ENCODE measurements at places on chromosomes 3 and 15.

GRCh38 chr3:29137601-29138000, 143.3 kb upstream of the RBMS3 start:
- no peak for DNase-seq

DNA sequence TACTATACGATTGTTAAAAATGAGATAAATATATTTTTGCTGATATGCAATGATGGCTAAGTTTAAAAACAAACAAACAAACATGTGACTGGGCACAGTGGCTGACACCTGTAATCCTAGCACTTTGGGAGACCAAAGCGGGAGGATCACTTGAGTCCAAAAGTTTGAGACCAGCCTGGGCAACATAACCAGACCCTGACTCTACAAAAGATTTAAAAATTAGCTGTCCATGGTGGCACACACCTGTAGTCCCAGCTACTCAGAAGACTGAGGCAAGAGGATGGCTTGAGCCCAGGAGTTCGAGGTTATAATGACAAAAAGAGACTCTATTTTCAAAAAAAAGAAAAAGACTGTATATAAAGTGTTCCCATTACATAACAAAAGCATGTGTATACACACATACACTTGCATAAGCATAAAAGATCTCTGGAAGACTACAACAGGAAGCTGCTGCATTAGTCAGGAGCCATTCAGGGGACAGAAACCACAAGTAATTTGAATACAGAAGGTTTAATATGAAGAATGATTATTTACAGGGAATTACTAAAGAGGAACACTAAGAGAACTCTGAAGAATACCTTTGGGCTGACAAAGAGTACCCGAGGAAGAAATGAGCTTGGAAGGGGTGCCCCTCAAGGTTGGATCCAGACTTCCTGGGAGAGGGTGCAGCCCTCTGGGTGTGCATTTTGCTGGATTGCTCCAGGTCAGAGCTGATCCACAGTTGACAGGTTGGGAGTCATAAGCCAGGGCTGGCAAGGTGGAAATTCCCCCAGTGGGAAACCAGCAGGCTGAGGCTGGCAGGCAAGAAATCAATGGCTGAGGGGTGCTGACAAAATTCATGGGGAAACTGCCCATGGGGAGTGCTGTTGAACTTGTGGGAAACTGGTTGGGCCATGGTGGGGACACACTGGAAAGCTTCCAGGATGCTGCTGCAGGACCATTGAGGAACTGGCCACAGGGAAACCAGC, 9.3 kb upstream of the TM4SF18 start:
- DNase-seq: no peak

DNA sequence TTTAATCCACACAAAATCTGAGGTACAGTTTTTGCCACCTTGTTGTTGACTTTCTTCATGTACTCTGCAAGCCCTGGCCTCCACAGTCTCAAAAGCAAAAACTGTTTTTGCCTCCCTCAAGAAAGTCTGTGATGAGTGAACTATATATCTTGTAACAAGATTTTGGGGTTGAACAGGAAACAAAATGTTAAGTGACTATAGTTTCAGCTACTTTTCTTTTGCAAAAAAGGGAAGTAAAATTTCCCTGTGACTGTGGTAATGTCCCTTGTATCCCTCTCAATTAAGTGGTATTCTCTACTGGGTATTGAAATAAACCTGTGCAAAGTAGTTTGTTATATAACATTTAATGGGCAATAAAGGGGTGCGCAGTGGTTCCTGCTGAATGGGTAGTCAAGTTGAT, 21.3 kb upstream of the SCAANT1 start:
- no peak for DNase-seq

GRCh38 chr3:120144267-120144666, 50.0 kb upstream of the GSK3B start:
- no peak for DNase-seq

GRCh38 chr3:146195030-146195429, 34.0 kb upstream of the PLOD2 start:
- DNase-seq: no peak

DNA sequence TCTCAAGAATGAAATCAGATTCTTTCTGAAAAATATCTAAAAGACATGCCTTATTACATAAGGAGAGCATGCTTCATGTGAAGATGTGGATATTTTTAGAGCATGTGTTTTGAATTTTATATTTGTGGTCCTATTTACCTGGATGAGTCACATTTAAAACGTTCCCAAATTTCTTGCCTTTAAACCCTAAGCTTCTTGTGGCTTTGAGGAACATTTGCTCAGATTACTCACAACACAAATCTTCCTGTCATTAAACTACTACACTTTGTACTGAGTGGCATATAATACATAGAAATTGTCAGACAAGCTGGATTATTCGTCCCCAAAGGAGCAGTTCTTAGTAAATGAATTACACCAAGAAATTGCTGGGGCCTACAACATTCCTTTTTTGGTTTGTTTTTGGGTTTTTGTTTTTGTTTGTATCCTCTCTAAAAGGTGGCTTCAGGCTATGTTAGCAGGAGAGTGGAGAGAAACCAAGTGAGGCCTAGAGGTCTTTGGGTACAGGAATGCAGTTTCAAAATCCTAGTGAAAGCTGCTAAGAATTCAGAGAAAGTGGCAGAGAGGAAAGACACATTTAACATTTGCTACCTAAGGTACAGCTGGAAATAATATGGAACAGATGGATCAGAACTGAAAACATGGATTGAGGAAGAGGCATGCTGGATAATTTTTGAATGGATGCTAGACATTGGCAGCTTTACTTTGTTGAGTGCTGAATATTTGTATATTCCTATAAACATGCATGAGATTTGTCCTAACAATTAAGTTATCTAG, 128.1 kb downstream of the RPL22L1 start:
- DNase-seq: no peak

GRCh38 chr3:191238321-191238817, 39.3 kb downstream of the OSTN start:
- no peak for DNase-seq

DNA sequence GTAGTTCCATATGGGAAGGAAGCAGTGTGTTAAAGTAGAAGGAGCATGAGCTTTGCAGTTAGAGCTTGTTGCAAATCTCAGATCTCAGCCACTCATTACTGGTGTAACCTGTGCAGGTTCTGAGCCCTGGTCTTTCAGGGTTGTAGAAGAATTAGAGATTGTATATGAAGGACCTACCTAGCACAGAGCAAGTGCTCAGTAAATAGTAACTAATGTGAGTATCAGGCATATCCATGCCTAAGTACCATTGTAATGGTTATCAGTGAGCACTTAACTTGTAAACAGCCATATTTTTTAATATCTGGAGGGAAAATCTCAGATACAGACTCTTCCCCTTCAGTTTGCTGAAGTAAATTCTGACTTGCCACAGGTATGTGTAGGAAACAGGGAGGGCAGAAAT, 59.3 kb downstream of the MAP6D1 start:
- no peak for DNase-seq

DNA sequence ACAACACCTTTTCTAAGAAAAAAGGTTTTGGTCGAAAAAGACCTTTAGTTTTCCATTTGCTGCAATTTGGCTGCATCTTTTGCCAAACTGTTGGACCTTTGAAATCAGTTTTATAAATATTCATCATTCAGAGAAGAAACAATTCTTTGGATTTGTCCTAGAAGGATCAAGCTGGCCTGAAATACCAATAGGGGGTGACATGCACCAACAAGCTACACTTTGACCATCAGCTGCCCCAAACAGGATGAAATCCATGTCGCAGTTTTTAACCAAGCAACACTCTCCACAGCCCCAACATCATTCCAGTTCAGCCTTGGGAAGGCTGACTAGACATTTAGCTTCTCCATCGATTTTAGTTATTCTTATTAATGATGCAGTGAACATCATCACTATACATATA, 9.8 kb downstream of the RPL15 start:
- no peak for DNase-seq

DNA sequence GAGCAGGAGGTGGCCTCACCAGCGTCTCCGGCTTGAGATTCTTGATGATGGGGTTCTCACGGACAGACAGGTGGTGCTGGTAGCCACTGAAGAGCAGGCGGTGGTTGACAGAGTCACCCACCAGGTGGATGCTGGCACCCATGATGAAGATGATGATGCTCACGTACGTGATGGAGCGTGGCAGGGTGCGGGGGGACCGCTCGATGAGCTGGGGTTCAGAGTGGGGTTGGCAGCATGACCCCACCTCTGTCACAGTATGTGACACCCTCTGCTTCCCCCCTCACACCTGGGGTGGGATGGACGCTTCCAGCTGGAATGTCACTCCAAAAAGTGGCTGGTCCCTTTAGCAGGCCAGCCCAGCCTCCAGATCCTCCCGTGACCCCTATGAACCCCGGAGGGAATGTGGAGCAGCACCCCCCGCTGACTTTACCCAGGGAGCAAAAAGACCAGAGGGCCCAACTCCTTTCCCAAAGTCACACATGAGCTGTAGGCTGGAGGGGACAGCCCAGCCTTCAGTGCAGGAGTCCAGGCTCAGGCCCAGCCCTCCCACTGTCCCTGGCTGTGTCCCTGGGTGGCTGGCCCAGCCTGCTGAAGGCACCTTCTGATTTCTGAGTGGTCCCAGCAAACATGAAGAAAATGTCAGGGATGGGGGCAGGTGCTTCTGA, 6.7 kb upstream of the CALML4 start:
- no peak for DNase-seq

DNA sequence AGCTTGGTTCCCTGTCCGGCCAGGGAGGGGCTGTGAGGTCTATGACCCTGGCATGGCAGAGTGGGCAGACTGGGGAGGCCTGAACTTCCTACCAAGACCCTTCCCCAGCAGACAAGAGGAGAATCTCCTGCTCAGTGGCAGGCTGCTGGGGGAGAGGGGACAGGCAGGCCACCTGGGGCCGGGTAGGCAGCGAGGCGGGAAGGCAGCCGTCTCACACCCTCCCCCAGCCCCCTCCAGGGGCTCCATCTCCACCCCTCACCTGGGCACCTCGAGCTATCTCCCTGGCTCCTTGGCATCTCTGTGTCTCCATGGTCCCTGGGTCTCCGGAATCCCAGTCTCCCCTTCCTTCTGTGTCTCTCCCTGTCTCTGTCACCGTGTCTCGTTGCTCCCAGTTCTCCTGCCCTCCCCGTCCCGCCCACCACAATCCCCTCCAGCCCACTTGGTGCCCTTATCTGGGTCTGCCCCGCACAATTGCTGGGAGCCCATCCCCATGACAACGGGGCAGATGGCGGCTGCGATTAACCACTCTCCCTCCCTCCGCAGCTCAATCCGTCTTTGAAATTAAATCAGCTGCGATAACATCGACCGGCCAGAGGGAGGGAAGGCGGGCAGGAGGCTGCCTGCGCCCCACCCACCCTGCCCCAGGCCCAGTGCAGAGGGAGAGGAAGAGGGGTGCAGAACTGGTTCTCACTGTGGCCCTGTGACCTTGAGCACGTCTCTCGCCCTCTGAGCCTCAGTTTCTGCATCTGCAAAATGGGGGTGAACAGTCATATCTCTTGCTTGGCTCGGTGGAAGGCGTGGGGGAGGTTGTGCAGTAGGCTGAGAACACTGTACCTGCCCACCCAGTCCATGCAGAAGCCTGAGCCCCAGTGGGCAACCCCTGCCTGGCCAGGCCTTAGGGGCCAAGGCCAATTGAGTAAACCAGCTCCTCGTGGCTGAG, 9.6 kb downstream of the DNAJB8 start:
- DNase-seq: no peak

DNA sequence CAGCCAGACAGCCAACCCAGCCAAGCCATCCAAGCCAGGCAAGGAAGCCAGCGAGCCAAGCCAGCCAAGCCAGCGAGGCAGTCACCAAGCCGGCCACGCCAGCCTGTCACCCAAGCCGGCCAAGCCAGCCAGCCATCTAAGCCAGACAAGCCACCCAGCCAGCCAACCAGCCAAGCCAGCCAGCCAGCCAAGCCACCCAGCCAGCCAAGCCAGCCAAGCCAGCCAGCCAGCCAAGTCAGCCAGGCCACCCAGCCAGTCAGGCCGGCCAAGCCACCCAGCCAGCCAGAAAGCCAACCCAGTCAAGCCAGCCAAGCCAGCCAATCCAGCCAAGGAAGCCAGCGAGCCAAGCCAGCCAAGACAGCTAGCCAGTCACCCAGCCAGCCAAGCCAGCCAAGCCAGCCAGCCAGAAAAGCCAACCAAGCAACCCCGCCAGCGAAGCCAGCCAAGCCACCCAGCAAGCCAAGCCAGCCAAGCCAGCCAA, 201.2 kb downstream of the GOLGA6L6 start:
- no peak for DNase-seq

DNA sequence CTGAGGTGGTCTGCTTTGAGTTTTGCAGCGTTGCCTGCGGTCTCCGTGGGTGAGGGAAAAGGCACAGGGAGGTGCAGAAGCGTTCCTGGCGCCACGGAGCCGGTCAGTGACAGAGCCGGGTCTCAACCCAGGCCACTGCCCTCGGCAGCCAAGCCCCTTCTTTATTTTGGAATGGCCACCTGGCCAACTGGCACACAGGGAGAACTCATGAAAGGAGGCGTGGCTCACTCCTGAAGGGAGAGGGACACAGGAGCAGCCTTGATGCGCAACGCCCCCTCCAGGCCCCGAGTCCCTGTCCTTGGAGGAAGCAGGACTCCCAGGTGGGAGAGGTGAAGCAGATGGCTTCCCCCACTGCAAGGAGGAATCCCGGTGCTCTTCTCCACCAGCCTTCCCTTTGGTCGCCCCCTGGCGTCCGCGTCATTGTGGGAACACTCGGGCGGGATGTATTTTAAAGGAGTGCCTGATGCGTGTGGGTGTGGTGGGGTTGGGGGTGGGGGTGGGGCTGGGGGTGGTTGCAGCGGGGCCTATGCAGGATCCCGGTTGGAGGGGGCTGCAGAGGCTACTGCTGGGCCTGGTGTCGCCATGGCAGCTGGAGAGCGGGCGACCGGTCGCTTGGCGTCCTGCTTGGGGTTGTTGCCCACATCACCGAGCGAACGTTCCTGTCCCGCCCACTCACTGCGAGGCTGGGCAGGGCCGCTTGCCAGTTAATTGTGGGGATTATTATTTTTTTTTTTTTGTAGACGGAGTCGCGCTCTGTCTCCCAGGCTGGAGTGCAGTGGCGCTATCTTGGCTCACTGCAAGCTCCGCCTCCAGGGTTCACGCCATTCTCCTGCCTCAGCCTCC, 32.6 kb downstream of the APBA2 start:
- DNase-seq: no peak

DNA sequence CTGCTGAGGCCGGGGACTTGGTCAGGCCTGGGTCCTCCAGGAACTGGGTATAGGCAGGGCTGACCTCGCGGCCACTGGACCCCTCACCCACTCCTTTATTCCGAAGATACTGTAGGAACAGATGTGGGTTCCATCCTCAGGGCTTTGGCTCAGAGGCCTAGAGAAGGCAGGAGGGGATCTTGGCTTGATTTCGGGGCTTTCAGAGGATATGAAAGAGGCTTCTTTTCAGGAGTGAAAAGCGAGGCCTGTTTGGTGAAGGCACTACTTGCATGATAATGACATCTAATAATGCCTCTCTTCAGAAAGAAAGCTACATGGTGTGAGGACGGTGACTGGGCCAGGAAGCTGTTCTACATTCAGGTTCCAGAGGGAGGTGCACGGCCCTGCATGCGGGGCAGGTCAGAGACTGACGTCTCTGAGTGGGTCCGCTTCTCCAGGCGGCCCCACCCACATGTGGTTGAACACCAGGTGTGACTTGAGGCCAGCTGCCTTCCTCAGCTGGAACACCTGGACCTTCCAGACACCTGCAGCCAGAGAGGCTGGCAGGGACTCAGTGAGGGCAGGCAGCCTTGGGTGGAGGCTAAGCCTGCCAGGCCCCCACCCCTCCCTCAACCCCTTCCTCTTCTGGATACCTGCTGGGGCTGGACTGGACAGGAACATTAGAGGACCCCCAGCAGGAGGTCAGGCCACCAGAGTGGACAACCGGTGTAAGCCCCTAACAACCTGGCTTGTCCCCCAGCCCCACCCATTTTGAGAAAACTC, 31.1 kb upstream of the HHATL start:
- DNase-seq: no peak
